ENCODE measurements at places on chromosomes 11 and 22. TPM values are rescaled to one million over a fixed set of nuclear protein-coding genes. Genes with fewer than 3 reads are reported as not detected.

GRCh38 chr11:69920345-69921127 lies 101.3 kb upstream of the FGF3 start:
- peak; percentile 26 for DNase-seq

Gene OR51B4
- total RNA-seq, result not detected

- DNase-seq, result no peak
Observed at GRCh38 chr22:42862045-42862734, 5.1 kb upstream of the ARFGAP3 start.

GRCh38 chr11:102338479-102339010 lies 8.5 kb upstream of the BIRC2 start:
- no peak for DNase-seq

- DNase-seq, result no peak
Observed at GRCh38 chr11:46743043-46743442, 24.0 kb downstream of the F2 start.

Gene UPK3A
- 3.9 TPM for total RNA-seq

Gene TBX1
- 101 TPM for total RNA-seq

Gene GLYATL1
- total RNA-seq, result not detected

Gene THRSP
- 0.24 TPM for total RNA-seq

Gene UBXN1
- total RNA-seq, result 154 TPM

DNA sequence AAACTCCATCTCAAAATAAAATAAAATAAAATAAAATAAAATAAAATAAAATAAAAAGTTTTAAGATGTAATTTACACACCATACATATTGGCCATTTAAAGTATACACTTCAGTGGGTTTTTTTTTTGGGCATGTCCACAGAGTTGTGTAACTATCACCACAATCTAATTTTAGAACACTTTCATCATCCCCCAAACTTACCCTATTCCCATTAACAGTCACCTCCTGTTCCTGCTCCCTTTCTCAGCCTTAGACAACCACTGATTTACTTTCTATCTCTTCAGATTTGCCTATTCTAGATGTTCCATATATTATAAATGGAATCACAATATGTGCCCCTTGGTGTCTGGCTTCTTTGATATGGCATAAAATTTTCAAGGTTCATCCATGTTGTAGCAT lies 4.6 kb upstream of the ACER3 start:
- no peak for DNase-seq

DNA sequence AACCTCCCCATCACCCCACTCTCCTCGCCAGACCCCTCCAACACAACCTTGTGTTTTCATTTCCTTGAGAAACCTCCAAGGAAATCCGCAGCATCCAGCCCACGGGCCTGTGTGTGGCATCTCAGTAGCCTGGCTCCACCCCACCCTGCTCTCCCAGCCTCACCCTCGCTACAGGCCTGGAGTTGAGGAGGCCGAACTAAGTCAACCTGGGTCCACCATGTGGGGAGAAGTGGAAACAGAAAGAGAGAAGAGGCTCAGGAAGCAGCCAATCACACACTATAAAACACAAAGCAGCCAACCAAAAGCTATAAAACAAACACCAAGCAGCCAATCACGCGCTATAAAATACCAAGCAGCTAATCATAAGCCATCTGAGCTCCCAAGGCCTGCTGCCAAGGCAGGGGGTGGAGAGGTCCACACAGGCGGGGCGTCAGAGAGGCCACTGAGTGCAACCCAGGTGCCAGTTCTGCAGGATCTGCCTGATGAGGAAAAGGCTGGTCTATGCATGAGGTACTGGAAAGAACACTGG lies 72.0 kb downstream of the MICAL3 start:
- no peak for DNase-seq

DNA sequence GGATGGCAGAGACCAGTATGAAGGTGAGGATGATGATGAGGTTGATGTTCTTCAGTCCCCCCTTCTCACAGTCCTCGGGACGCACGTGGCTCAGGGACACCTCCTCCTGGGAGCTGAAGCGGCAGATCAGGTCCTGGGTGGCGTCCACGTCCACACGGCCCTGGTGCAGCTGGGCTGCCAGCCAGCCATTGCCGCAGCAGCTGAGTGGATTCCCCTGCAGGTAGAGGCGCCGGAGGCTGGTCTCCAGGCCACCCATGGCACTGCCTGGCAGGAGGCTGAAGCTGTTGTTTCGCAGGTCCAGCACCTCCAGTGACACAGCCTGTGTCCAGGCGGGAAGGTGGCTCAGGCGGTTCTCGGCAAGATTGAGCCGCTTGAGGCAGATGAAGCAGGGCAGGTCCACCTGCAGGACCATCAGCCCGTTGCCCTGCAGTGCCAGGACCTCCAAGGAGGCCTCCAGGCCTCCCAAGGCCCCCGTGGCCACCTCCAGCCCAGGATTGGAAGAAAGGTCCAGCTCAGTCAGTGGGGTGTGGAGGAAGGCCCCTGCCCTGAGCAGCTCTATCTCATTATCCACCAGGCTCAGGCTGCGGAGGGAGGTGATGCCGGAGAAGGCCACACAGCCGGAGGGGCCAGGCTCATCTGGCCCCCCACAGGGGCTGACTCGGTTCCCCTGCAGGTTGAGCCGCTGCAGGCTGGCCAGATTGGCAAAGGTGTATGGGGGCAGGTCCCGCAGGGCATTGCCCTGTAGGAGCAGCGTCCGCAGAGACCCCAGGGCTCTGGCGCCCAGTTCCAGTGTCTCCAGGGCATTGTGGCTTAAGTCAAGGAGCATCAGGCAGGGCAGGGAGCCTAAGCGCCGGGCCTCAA lies 10.6 kb downstream of the LRRC32 start:
- no peak for DNase-seq

- DNase-seq, result no peak
Observed at GRCh38 chr11:85875505-85875904, 20.3 kb downstream of the CCDC83 start.

DNA sequence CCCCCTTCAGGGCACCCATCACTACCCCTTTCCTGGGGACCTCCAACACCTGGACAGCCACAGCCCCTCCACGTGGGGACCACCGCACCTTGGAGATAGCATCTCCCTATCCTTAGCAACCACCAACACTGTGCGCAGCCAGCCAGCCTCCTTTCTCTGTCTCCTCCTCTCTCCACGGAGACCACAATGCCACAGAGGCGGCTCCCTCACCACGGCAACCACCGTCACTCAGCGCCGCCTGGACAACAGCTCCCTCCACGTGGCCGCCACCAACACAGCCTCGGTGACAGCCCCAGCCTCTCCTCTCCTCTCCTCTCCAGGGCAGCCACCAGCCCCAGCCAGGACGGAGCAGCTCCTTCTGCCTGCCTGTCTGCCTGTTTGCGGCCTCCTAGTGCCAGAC lies 10.5 kb downstream of the ELFN2 start:
- DNase-seq, result no peak

GRCh38 chr22:29315286-29316140 lies at the start of gene RASL10A:
Gene RASL10A (minus strand): TSS chr22:29315697. CDS start chr22:29315246, 451 bp downstream.
- peak; percentile 69 for DNase-seq

Gene CCDC116
- 0.13 TPM for total RNA-seq

DNA sequence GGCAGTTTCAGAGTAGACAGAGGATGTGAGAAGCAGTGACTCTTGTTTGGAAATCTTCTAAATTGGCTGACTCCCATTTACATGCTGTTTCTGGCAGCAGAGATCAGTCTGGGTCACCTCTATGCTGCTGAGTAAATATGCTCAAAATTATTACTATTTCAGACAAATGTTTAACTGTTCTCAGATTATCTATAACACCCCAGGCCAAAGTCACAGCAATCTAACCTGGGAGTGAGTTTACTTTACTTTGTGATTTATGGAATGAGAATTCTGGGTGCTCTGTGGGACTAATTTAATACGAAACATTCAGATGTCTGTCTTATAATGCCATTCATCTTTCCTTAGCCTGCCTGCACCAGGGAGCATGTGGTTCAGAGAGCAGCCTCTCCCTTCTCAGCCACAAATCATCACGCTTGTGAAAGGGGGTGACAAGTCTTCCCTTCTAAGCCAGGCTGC lies 282.5 kb upstream of the MPPED2 start:
- DNase-seq, result no peak

Gene DSCAML1
- 0.52 TPM for total RNA-seq

GRCh38 chr22:19812910-19813309 lies 41.8 kb downstream of the GNB1L start:
- no peak for DNase-seq

Gene OR51F1
- total RNA-seq, result not detected

Gene C11orf87
- not detected for total RNA-seq

Gene SYT9
- total RNA-seq, result not detected

DNA sequence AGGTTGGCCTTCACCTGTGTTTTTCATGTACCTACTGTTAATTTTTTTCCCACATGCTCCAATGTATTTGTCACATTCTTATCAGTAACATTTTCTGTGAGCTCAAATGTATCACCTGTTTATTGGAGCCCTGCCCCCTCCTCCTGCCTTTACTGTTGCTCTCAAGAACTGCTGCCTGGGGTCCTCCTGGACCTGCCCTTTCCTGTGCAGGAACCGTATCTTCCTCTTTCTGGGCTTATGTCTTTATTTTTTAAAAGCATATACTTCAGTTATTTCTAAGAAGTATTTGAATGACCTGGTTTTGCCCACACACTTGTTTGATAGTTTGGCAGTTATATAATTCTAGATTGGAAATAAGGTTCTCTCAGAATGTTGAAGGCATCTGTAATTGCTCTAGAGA lies 5.9 kb downstream of the FAM118B start:
- DNase-seq, result no peak

GRCh38 chr11:36054628-36055027 lies 110.8 kb downstream of the LDLRAD3 start:
- DNase-seq, result no peak

- no peak for DNase-seq
Observed at GRCh38 chr22:48644997-48645396, 1182.7 kb downstream of the BRD1 start.

Gene PDGFD
- 1.1 TPM for total RNA-seq

Gene GDPD4
- not detected for total RNA-seq

GRCh38 chr11:130388607-130389205 lies 39.7 kb downstream of the ADAMTS8 start:
- DNase-seq, result no peak

Gene IMMP1L
- total RNA-seq, result 26.3 TPM

DNA sequence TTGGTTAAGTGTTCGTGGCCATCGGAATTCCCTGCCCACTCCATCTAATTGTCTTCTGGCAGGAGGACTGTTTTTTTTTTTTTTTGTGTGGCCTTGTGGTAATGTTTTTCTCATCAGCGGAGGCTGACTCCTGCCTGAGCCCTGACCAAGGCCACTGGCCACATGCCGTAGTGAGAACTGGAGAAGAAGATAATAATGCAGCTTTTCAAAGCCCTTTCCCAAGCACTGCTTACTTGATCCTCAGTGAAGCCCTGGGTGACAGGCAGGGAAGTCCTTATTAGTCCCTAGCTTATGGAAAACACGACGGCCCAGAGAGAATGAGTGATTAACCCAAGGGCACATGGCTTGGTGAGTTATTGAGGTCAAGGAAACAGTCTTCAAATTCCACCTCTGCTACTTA lies 71.2 kb downstream of the ADM start:
- no peak for DNase-seq

- DNase-seq, result no peak
Observed at GRCh38 chr22:37518509-37519267, 527 bp downstream of the CARD10 start.

DNA sequence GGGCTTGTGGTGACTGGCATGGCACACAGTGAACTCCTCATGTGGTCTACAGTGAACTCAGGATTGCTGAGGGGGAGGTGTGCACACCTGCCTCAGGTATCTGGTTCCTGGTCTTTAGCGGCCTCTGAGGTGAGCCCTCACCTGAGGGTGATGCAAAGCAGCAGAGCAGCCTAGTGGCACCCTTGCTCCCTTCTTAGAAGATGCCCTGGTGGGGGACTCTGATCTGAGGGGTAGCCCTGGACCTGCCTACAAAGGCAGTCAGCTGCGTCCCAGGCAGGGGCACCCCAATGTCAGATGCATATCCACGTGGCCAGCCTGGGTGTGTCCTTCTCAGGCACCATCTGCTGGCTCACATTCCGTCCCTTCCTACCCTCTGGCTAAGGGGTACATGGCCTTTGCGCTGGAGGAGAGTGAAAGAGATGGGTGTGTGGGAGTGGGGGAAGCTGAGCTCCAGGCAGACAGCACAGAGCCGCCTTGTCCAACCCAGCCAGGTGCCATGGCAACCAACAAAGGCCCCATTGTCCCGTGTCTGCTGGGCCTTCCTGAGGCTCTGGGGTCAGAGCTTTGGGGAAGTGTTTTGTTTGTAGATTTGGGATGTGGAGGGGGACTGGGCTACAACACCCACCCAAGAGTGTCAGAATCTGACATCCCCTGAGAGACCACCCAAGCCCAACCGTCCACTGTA lies 5.8 kb downstream of the PLEKHB1 start:
- no peak for DNase-seq

Gene CELSR1
- total RNA-seq, result 0.10 TPM

- no peak for DNase-seq
Observed at GRCh38 chr11:3226846-3227567, 5.2 kb downstream of the MRGPRE start.

DNA sequence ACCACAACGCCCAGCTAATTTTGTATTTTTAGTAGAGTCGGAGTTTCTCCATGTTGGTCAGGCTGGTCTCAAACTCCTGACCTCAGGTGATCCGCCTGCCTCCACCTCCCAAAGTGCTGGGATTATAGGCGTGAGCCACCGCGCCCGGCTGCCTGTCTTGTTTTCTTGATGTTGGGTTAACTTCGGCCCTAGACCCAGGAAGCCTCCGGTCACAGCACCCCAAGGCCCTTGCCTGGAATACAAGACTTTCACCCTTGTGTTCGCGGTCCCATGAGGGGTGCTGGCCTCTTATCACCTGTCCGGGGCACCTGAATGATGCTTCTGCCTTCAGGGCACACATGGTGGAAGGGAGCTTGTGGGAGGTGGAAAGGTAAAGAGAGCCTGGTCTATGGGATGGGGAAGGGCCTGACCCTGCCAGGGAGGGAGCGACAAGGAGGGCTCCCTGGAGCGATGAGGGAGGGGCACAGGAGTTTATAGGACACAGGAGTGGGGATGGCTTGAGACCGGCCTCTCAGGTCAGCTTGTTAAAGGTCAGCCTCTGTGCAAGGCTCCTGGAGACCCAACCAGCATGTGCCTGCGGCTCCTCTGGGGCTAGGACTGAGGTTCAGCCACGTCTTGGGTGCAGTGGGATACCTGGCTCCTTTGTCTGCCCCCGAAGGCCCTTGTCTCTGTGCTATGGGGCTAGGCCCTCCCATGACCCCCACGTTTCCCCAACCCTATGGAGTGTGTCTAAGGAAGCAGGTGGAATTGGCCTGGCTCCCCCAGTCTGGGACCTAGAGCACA lies 34.7 kb upstream of the GRAMD4 start:
- peak; percentile 46 for DNase-seq

- DNase-seq, result no peak
Observed at GRCh38 chr22:44760476-44760875, 8.1 kb downstream of the ARHGAP8 start.

Gene PATE2
- total RNA-seq, result not detected

- peak; percentile 51 for DNase-seq
Observed at GRCh38 chr22:20022231-20022977, 1.5 kb downstream of the TANGO2 start.

DNA sequence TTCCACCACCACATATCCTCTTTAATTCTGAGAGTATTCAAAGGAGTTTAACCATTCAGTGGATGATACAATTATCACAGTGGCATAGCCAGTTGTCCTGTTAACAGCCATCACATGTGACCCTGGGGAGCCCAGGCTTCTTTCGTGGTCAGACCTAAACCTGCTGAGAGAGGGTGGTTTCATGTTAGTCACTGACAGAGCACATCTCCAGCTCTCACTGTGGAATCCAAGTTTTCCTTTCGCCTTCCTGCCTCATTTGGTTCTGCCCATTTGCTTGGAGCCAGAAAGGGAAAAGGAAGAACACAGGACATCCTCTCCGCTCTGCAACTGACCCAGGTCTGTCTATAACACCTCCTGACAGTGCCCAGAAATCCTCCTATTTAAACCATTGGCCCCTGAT lies 60.4 kb downstream of the MCHR1 start:
- DNase-seq, result no peak
